Ascending aorta (tissue), 2 donors: ENCODE measurements at places on chromosomes 4 and X.
A peak's percentile ranks its signal among the peaks of the same experiment; 100 is the strongest.

DNA sequence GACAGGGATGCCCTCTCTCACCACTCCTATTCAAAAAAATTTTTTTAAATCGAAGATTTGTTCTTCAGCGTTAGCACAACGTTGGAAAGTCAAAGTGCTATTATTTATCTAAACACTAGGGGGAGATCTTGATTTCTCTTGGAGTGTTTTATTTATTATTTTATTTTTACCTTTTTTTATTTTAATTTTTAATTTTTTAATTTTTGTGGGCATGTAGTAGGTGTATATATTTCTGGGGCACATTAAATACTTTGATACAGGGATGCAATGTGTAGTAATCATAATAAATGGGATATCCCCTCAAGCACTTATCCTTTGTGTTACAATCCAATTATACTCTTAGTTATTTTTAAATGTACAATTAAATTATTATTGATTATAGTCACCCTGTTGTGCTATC, 37.4 kb upstream of the SLC10A4 start:
- DNase-seq = no peak

DNA sequence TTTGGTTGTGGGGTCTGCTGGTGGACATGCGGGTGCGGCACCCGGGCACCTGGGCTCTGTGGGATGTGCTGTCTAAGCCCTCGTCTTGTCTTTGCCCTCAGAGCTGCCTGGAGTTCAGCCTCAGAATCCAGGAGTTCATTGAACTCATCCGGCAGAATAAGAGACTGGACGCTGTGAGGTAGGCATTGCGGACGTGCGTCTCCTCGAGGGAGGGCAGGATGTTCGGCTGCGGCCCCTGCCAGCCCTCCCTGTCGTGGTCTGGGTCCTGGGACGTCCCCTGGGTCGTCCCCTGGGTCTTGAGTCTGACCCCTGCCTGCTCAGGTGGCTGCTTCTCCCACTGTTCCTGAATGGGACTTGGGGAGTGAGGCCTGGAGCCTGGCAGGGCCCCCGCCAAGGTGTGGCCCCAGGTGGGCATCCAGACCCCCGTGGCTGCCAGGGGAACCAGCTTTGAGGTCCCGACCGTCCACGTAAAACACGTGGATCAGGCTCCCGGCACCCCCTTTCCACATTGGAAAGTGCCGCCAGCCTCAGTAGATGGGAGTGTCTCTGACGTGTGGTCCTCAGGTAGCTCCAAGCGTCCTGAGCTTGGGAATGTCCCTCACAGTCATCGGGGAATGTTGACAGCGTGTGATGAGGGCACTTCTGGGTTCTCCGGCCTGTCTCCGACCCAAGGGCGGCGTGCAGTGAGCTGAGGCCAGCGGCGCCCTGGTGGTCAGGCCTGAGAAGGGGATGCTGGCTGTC, 19.3 kb upstream of the UVSSA start:
- no peak for DNase-seq

GRCh38 chrX:155611302-155611701, 1.4 kb downstream of the TMLHE start:
- DNase-seq = no peak

DNA sequence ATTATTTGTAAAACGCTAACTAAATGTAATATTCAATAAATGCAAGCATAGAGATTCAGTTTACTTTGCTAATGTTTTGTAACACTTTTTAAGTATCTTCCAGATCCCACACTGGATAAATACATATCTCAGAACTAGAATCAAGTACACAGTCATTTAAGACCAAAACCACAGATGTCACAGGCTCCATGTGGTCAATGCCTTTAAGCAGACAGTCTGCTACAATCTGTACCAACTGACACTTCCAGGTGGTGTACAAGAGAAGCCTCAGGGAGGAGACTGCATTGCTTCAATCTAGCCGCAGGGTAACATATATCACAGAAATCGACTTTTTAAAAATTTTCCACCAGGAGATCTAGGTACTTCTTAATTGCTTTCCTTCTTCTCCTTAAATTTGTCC, 229.6 kb upstream of the DIAPH2 start:
- no peak for DNase-seq

GRCh38 chrX:3757510-3758025, 44.1 kb upstream of the PRKX start:
- no peak for DNase-seq

DNA sequence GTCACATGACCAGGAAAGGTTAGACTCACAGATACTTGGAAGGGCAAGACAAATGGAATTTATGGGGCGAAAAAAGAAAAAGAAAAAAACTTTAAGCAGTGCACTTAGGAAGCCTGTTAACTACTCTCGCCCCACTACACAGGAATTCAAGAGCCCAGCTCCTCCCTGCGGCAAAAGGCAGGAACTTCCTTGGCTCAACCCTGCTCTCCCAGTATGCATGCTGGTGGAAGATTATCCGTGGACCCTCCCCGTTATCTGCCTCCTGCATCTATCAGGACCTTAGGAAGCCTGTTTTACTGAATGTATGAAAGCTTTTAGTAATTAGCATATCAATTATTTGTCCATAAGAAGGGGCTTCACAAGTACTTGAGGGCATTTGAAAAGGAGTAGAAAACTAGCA, 40.1 kb upstream of the RPA4 start:
- no peak for DNase-seq

DNA sequence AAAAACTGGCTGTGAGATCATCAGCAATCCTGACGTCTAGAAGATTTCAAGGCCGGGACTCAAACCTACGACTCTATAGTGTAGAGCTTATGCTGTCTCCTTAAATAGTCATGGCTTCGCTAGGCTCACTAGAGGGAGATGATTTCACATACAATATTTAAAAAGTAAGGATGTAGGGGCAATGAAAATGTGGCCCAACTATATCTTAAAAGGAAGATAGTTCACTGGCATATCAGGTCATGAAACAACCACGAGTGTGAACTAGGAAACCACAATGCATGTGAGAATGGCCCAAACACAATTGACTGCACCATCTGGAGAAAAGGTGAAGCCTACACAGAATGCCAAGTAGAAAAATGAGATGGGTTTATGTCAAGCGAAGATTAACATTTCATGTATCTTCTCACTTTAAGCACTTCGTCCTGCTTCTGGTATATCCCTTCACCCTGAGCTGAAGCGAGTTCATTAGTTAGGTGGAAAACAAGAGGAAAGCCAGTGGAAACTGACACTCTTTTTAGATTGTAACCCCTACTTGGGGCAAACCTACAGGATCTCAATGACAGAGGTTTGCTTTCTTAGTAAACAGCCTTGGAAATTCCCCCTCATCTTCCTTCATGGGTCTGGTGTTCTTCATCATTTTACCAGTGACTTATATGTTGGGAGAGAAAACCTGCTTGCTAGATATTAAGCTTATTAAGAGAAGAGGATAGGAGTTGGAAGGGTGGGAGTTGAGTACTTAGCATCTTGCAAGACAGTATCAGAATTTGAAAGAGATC, 17.4 kb downstream of the FAM9C start:
- DNase-seq = no peak

GRCh38 chr4:158010361-158010760, 162.5 kb downstream of the GASK1B start:
- no peak for DNase-seq

- DNase-seq = no peak
These were observed 166.4 kb upstream of the NPY2R start for GRCh38 chr4:155042014-155042413.

- no peak for DNase-seq
These were observed 93.1 kb downstream of the PCDH19 start for GRCh38 chrX:100316987-100317386.

- DNase-seq = no peak
These were observed 117.3 kb downstream of the DRD5 start for GRCh38 chr4:9898596-9899305.

DNA sequence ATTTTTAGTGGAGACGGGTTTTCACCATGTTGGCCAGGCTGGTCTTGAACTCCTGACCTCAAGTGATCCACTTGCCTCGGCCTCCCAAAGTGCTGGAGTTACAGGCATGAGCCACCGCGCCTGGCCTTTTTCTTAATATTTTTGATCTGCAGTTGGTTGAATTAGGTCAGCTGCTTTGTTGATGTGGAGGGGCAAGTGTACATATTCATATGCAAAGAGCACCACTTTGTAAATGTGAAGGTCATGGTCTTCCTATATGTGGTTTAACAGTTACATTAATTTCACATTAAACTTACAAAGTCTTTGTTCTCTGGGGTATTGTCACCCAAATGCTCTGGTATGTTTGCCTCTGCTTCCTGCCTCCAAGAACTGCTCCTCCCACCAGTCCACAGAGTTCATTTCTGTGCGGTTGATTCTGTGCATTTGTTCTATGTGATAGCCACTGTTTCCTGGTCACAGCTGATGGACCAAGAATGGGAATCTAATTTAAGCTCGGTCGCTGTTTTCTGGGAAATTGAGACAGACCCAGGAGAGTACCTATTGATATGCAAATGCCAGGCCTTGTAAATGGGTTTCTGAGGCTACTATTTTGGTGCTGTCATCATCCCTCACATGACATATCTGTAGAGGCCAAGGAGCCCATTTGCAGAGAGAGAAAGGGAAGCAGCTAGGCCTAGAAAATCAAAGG, 26.9 kb upstream of the HPSE start:
- DNase-seq = no peak

GRCh38 chr4:173528378-173529321, 1.4 kb downstream of the HAND2 start:
- peak; percentile 75 for DNase-seq

- DNase-seq = no peak
These were observed 40.9 kb downstream of the GPR143 start for GRCh38 chrX:9724711-9725110.

GRCh38 chr4:165384186-165384585, 5.4 kb downstream of the CPE start:
- no peak for DNase-seq

DNA sequence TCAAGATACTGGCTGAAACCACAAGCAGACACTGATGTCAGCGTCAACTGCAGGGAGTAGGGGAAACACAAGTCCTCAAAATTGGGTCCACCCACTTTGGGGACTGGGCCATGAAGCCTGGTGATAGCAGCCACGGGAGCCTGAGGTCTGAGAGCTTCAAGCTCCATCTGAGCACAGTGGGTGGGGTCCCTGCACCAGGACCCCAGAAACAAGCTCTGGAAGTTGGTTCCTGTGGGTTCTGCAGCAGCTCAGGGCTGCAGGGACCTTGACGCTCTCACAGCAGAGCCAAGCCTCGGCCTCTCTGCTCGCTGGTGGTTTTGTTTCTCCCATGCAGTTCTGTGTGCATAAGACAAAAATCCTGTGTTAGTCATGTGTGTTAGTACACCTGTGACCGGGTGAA, 54.5 kb downstream of the CPLX1 start:
- no peak for DNase-seq

DNA sequence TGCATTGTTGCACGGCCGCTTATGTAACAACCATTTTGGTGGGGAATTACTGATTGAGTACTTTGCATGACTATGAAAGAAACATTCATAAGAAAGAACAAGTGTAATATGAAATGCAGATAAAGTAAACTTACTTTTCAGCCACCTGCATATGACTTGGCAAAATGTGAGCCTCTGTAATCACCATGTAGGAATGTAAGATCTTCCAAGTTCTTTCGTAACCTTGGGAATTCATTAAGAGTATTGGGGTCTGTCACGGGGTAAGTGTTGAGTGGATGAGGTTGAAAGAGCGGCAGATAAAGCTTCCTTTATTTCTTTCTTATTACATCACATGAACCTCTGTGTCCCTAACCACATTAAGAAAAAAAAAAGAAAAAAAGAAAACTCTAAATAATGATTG, 348.5 kb upstream of the NR3C2 start:
- DNase-seq = no peak

DNA sequence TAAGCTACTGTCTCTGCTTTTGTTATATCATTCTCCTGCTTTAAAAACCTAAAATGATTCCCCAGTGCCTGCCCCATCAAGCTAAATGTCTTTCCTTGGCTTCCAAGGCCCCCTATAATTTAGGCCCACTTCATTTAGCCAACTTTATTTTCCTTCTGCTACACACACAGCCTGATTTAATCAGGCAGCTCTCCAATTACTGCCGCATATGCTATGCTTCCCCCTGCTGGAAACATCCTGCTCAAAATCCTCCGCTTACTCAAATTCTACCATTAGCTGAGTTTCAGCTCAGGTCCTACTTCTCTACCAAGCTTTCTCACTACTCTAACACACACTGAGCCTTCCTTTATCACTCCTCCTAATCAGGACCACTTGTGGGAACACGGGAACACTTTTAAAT, 17.0 kb downstream of the LAMP2 start:
- no peak for DNase-seq

DNA sequence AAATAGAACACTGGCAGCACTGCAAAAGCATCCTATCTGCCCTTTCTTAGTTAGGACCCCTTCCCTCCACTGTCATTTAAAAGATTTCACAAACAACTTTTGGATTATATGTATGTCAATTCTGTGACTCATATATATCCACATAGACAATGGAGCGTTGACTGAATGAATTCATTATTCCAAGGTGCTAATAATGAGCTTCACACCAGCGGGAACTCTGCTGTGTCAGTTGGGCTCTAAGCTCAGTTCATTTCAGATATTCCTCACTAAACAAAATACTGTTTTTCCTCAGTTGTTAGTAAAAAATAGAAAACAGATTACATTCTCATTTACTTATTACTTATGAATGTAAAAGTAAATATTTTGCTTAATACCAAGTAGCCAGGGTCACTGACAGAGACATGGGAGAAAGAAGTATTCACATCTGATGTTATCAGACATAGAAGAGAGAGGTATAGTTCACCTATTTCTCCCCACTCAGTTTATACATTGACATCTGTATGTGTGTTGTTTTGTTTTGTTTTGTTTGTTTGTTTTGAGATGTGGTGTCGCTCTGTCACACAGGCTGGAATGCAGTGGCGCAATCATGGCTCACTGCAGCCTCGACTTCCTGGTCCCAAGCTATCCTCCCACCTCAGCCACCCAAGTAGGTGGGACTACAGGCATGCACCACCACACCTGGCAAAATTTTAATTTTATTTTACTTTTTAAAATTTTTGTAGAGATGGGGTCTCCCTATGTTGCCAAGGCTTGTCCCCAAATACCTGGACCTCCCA, 10.9 kb downstream of the NFKB1 start:
- DNase-seq = no peak

DNA sequence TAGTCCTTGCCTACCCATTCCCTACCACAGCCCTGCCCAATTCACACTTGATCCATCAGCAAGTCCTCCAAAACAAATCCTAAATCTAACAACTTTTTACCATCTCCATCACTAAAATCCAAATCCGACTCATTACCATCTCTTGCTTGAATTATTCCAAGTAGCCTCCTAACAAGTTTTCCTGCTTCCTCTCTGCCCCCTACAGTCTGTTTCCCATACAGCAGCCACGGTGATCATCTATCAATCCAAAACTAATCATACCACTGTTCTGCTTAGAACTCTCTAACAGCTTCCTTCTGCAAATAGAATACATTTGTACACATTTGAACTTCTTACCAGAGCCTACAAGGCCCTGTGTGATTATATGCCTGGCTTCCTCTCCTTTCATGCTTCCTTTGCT, 133.0 kb downstream of the SHROOM4 start:
- no peak for DNase-seq

- no peak for DNase-seq
These were observed 12.8 kb downstream of the NOP14 start for GRCh38 chr4:2950221-2950989.

GRCh38 chr4:11632025-11632424, 203.3 kb upstream of the HS3ST1 start:
- no peak for DNase-seq

- no peak for DNase-seq
These were observed 1.3 kb downstream of the RHOH start for GRCh38 chr4:40197879-40198689.
